Amniotic stem cell (primary cell): ENCODE measurements at places on chromosomes 16 and 17.

DNA sequence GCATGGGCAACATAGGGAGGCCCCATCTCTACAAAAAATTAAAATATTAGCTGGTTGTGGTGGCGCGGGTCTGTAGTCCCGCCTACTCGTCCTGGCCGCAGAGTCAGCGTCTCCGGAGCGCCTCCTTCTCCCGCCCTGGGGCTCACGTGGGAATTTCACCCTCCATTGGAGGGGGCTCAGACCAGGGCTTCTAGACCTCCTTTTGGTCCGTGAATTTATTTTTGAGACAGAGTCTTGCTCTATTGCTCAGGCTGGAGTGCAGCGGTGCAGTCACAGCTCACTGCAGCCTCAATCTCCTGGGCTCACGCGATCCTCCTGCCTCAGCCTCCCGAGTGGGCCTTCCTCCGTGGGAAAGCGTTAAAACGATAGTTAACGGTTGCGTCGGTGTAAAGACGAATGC is 394 bp upstream of the NME4 start:
- DNase-seq, result peak; percentile 7

GRCh38 chr17:30238387-30239088 is 3.0 kb upstream of the SLC6A4 start:
- DNase-seq, result no peak

DNA sequence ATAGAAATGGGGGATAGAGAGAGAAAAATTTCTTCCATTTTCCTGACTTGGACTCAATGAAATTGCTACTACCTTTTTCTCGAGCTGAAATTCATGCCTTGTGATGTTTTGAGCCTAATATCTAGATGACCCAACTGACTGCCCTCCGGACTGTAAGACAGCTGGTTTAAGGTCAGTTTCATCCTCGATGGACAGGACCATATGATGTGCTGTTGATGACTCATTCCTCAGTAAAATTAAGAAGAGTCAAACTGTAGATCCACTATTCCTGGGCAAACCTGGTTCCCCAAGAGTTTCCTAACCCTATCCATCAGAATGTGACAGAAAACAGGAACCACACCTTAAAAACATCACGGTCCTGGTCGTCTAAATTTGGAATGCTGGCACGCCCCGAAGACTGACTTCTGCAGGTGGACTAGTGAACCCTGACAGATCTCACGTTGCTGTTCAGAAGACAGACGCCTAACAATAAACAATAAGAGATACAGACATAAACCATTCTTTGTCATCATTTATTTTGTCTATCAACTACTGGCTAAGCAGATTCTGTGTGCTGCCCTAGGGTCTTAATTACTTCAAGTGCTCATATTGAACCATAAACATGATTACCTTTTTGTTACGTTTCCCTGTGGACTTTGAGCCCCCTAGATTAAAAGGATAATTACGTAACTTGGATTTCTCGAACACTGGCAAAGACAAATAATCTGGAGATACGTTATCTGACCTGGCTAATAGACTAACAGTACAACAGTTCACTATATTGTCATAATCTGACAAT is 45.1 kb upstream of the NOS2 start:
- no peak for DNase-seq

DNA sequence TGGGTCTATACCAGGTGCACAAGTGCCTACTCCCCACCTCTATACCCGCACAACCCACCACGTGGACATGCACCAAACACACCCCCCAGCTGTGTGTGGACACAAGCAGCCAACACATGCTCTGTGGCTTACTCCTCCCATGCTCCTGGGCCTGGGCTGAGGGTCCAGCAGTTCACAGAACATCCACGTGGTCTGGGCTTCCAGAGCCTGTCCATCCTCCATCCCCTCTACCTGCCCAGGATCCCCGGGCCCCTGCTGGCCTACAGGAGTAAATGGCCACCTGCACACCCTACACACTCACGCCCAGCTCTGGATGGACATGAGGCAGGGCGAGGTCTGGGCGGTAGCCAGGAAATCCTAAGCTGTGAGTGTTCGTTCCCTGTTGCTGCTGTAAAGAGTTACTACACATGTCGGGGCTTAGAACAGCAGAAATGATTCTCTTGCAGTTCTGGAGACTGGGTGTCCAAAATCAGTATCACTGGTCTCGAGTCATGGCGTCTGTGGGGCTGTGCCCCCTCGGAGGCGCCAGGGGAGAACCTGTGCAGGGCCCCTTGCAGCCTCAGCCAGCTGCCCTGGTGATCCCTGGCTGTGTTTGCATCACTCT is 15.0 kb upstream of the RAI1 start:
- DNase-seq, result peak; percentile 23

DNA sequence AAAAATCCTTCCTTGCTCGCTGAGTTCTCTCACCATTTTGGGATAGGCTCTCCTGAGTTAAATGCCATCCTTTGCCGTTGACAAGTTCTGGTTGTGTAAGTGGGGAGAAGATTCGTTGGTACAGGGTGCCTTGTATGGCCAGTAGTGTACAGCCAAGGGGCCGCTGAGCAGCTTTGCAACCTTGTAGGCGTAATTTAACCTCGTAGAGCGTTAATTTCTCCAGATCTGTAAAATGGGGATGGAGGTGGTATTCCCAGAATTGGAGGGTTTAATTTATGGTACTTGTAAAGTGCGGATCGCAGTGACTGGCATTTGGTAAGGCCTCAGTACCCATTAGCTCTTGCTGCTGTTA is 1.4 kb downstream of the ARSG start:
- DNase-seq, result no peak
